ENCODE measurements at places on chromosomes 7 and 10. TPM values are rescaled to one million over a fixed set of nuclear protein-coding genes. Genes with fewer than 3 reads are reported as not detected.

GIMAP7 gene
- total RNA-seq = 30.9 TPM

ASZ1 gene
- total RNA-seq = not detected

OR6V1 gene
- total RNA-seq = not detected

CH25H gene
- total RNA-seq = 0.57 TPM

ASB10 gene
- not detected for total RNA-seq

C10orf62 gene
- total RNA-seq = not detected

CFAP70 gene
- 0.40 TPM for total RNA-seq

RAB19 gene
- total RNA-seq = not detected

PLCE1 gene
- total RNA-seq = under 0.01 TPM

SPAG6 gene
- total RNA-seq = not detected

ABCB1 gene
- 9.7 TPM for total RNA-seq

LRMDA gene
- 8.6 TPM for total RNA-seq

VSTM4 gene
- 0.27 TPM for total RNA-seq

NACAD gene
- 0.66 TPM for total RNA-seq

Measured in thoracic aorta endothelial cell (primary cell).